ENCODE measurements at places on chromosomes 3 and 15.

GRCh38 chr3:113630956-113631542 is 65.4 kb downstream of the USF3 start:
- DNase-seq = no peak

DNA sequence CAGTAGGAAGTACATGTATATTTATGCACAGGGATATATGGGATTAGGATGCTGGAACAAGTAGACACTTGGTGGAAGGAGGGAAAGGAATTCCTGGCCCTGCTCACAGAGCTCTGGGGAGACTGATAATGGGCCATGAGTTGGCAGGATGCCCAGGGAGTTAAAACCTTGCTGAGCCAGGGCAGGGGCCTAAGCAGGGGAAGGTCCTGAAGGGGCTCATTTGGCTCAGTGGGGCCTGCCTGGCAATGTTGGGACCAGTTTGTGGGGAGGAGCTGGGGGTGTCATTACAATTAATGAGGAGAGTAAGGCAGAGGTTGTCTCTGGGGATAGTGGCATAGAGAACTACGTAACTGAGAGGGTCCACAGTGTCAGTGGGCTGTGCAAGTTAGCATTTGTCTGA is 124.2 kb upstream of the ADPGK start:
- DNase-seq = no peak

GRCh38 chr3:185153861-185154629 is 1.2 kb upstream of the C3orf70 start:
- no peak for DNase-seq

- no peak for DNase-seq
Measured at GRCh38 chr3:127491909-127492308, 98.6 kb downstream of the TPRA1 start.

DNA sequence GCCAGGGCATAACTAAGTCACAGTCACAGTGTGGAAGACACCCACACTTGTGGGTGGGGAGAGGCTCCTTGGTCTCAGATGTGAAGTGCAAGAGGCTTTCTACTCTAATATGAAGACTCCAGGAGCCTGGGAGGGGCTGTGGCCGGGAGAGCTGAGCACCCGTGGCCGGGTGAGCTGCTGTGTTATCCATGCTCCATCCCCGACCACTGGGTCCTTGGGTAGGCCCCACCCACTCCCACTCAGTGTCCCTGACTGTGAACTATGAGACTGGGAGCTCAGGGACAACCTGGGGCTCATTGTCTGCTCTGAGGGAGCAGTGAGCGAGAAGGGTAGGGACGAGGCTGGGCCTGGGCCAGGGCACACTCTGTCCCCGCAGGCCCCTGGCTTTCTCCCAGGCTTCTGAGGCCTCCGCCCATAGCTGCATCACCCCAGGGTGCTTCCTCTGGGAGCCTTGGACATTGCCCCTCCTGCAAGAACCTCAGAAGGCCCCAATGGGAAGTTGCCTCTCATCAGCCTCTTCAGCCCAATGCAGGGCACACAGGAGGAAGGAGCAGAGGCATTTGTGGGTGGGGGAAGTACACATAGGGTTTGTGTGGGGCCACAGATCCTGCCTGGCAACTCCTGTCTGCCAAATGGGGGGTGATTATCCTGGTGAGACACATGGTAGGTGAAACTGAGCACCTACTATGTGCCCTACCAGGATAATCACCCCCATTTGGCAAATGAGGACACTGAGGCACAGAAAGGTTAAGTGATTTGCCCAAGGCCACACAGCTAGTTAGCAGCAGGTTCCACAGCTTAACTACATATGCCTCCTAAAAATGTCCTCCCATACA is 2.4 kb downstream of the ANPEP start:
- DNase-seq = no peak

- DNase-seq = no peak
Measured at GRCh38 chr3:138800248-138800647, 34.5 kb downstream of the PIK3CB start.

GRCh38 chr3:36562945-36563344 is 182.6 kb downstream of the STAC start:
- no peak for DNase-seq

DNA sequence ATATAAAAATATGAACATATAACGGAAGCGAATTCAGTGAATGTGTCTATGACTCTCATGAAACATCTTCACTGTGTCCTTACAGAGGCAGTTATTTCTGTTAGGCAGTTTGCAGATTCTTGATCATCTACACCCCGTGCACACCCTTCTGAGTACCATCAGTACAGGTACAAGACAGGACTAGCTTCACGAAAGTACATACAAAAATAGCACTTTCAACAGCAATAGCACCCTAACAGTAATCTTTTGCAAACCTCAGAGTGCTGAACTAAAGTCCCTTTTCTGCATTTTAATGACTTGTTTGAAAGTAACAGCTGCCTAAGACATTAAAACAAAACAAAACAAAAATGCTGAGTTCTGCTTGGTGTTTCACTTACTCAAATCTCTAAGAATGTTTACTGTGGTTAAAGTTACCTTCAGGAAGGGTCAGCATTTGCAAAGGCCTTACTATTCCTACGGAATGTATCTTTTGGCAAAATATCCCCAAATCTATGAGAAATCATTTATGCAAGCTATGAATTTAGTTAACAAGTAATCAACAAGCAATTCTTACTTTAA is 104.1 kb downstream of the CNTN3 start:
- DNase-seq = no peak

GRCh38 chr3:32815841-32816438 is 1.9 kb upstream of the TRIM71 start:
- DNase-seq = no peak

DNA sequence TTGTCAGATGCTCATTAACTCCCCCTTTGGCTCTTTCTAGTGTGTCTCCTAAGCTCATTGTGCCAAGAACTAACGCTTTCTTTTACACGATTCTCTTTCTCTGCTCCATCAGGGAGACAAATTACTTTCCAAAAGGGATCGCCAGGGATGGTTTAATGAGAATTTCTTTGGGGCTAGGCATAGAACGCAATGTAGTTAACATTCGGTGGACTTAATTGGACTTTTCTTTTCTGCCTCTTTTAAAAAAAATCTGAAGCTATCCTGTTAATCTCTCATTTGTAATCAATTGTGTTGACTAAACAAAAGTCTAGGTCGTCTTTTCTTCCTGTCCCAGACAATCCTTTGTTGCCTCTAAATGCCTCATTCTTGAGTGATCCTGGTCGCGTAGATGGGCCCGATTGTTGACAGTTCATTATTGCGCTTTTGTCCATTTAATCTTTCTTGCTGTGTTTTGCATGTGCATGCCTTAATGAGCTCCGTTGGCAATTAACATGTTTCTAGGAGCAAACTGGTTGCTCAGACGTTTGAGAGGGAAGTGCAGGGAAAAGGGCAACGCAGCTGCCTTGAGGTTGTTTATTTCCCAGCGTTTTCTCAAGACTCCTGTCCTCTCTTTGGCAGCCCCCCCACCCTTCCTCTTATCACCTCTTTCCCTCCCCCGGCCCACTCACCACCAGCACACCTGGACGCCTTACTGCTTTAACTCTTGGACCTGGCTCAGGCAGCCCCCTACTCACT is 7.8 kb downstream of the FEZF2 start:
- DNase-seq = no peak

Data from activated naive CD4-positive, alpha-beta T cell treated with anti-CD3 and anti-CD28 coated beads, Interleukin-2, amount 10 ng/mL, durations not matched to agents 7 days and 5 days (primary cell).